AML-193 (cell line): ENCODE measurements at places on chromosomes 1 and 21.

GRCh38 chr1:13661539-13661938 lies 38.4 kb upstream of the PRDM2 start:
- no peak for DNase-seq

GRCh38 chr1:211630236-211631081 lies 45.0 kb downstream of the NEK2 start:
- no peak for DNase-seq

- no peak for DNase-seq
Measured at GRCh38 chr1:237255071-237255470, 213.1 kb downstream of the RYR2 start.

GRCh38 chr1:153000294-153000693 lies 1.3 kb upstream of the SPRR3 start:
- DNase-seq, result no peak

GRCh38 chr1:34852677-34853217 lies 6.8 kb downstream of the SMIM12 start:
- peak; percentile 94 for DNase-seq

DNA sequence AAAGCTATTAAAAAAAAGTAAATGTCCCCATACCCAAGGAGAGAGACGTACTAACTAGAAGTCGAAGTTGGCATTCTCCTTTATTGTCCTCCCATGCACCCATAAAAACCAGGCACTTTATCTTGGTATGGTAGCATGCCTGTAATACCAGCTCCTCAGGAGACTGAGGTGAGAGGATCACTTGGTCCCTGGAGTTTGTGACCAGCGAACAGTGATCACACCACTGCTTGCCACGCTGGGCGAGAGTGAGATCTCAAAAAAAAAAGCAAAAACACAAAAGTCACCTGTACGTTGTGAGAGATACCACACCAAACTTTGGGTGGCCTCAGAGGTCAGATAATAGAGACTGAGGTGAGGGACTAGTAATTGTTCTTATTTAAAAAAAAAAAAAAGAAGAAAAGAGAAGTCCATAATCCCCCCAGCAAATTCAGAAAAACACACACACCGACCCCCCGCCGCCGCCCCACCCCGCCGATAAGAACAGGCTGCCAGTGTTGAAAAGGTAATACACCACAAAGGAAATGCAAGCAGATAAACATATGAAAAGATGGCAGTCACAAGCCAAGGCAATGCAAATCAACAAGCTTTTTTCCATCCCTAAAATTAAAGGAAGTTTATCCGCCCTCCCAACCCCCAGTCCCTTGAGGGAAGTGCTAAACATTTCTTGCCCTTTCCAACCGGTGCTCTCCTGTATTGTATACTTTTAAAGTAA lies 3.6 kb downstream of the L1TD1 start:
- no peak for DNase-seq

DNA sequence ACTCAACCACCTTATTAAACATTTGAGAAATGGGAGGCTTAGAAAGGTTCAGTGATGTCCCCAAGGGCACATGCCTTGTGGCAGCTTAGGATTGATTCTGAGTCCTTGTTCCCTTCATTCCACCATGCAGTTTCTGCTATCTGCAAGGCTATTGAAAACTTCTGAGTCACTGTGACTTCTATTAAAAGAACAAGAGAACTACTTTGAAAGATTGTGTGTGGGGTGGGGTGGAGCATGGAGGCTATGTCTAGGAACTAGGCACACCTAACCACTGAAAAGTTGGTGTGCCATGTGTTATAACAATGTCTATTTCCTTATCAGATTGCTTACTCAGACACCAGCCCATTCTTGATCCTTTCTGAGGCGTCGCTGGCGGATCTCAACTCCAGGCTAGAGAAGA lies 10.8 kb downstream of the MTARC1 start:
- DNase-seq, result no peak

GRCh38 chr1:18703041-18703621 lies 72.5 kb downstream of the PAX7 start:
- no peak for DNase-seq
